ENCODE measurements at places on chromosomes 3 and 15. TPM values are rescaled to one million over a fixed set of nuclear protein-coding genes. Genes with fewer than 3 reads are reported as not detected.

DNA sequence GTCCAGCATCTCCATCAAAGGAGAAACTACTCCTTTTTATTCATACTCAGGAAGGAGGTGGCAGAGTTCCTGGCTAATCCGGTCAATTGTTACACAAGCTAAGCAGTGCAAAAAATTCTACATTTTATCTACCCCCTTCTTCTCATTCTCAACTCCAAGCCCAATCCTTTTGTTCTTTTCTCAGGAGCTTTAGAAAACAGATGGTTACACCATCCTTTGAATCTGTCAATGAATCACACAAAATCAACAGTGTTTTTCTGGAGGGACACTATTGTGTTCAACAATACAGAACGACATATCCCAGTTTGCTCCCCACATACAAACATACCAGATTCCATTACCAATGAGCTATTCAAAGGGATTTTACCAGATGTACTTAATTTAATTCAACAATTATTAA lies 362.1 kb downstream of the MAGI1 start:
- DNase-seq: no peak

GRCh38 chr15:69808756-69809155 lies 289.0 kb downstream of the TLE3 start:
- no peak for DNase-seq

DNA sequence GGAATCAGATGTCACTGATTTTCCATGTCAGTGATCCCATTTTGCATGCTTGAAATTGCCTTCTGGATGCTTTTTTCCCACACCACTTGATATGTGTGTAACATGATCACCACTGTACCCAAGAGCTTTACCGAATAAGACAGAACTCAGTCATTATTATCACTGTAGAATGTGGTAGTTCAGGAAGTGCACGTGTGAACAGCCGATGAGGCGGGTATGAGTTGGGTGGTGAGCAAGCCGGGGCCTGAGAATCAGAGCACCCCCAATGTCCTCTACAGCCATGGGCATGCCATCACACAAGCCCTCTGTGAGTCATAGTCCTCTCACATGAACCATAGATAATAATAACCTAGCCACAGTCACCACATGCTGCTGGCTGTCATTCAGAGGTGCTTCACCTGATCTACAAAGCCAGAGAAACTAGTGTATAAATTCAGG lies 470.8 kb downstream of the SOX2 start:
- DNase-seq: no peak

- DNase-seq: no peak
These were observed 44.7 kb downstream of the CEP70 start for GRCh38 chr3:138549179-138549977.

- no peak for DNase-seq
These were observed 24.6 kb upstream of the NFKBIZ start for GRCh38 chr3:101824702-101825101.

DNA sequence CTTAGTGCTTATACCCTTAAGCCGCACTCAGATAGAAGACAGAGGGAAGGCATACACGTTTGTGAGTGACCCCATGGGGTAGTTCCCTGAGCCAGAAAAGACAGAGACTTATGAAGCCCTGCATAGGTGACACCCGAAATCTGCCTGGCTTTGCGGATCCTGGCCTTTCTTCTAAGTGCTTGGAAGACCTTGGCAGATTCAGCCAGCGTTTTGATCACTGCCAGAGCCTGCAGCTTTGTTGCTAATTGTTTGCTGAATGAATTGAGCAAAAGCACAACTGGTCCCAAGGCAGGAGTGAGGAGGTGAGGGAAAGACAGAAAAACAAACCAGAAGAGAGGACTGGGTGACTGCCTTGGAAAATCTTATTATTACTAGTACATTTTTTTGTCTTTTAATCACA lies 168.3 kb upstream of the ICE2 start:
- no peak for DNase-seq

DNA sequence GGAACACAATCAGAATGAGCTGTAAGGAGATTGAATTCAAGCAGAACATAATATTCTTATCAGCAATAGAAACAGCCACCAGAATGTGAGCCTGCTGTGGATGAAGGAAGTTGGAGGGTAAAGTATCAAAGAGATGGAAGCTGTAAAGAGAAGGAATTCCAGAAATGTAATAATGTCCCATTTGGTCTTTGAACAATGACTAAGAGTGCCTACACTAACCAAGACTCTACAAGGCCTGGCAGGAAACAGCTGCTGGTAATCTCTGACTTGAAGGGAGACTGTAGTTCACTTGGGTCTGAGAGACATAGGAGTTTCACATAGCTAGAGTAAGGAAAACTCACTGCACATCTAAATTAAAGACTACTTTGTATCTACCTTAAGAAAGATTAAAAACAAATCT lies 1176.0 kb upstream of the ALCAM start:
- DNase-seq: no peak

- no peak for DNase-seq
These were observed 231.6 kb downstream of the CACNA2D3 start for GRCh38 chr3:54353946-54354345.

DNA sequence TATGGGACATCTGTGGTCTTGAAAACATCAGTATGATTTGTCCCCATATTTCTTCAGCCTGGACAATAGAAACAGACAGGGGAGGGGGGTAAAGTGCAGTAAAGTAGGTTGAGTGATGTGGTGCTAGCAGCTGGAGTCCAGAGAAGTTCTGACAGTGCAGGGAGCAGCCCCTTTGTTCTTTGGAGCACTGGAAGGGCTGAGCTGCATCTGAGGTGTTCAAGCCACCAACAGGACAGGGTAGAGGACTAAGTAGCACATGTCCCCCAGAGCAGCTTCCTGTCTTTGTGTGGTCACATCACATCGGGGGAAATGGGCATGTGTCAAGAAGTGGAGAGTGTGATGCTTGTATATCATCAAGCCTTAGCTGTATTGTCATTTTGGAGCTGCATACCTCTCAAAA lies 12.1 kb downstream of the MRPS22 start:
- DNase-seq: no peak

DNA sequence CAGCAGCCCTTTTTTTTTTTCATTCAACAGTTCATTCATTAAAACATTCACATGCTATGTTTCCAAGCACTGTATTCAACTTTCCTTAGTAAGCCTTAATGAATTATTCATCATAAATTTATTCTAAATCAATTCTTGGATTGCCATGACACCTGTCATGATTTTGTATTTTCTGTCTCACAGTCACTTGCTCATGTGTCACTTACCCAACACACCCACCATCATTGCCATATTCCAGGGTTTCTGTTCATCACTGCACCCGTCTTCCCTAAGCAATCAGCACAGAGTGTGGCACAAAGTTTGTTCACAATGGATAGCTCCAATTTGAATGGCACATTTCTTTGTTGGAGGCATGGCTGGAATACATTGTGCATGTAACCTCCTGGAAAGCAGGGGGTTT lies 27.2 kb downstream of the CPNE4 start:
- no peak for DNase-seq

DNA sequence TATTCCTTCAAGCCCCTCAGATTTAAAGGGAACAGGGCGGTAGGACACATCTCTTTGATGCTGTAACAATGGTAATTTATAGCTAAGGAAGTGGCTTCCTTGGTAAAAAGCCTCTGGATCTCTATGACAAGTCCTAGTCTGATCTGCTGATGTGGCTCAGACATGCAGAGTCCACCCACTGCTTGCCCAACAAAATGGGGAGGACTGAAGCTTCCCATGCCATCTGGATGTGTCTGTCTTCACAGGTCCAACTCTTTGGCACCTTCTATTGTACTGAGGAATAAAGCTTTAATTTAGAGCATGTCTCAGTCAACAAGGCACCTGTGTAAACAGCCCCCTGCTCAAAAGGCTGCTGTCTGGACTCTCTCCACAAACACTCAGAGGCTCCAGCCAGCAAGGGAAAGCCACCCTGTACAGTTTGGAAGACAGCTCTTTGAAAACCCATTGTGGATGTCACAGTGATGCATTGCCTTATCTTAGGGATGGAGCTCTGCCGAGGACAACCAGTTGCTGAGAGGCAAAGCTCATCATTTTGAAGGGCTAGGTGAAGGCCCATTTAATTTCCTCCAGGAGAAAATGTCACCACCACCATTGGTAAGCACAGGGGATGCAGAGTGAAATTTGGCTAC lies 348.6 kb upstream of the GRM7 start:
- no peak for DNase-seq

GRCh38 chr15:79003301-79003700 lies 58.5 kb upstream of the CTSH start:
- no peak for DNase-seq

- DNase-seq: no peak
These were observed 3.3 kb downstream of the CHL1 start for GRCh38 chr3:199835-200234.

DNA sequence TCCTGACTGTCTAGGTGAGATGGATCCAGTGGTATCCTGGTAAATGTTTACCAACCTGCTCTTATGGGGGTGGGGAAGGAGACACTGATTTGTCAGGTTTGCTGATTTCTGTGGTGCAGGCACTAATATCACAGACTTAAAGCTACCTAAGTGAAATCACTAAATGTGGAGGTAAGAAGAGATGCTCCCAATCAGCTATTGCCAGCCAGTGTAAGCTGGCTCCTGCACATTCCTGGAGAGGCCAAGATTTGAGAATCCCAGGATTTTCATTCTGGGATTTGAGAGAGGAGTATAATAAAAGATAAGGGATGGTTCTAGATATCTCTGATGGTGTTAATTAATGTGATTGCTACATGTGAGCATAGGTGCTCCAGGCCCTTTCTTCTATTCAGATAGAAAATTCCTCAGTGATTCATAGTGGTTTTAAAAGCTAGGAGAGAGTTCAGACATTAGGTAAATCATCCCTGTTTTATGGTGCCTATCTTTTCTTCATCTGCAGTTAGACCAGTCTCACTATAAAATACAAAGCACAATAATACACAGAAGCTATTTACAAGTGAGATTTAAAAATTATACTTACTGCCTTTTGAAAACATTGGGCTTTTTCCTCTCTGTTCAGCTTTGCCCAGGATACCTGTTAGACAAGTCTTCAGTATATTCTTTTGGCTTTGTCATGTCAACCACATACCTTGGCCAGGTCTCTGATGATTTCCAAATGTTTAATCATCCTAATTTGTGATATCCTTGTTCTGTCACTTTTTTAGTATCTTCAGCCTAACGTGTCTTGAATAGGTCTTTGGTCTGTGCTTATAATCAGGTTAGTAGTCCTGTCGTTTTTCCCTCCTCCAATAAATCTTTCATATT lies 90.9 kb downstream of the MBNL1 start:
- DNase-seq: no peak

DNA sequence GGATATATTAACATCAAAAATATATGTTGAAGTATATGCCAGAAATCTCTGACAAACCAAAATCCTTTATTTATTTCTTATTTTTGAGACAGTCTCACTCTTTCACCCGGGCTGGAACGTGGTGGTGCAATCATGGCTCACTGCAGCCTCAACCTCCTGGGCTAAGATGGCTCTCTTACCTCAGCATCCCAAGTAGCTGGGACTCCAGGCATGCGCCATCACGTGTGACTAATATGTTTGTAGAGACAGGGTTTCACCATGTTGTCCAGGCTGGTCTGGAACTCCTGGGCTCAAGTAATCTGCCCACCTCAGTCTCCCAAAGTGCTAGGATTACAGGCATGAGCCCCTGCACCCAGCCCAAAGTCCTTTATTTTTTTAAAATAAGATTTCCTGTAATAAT lies 11.9 kb downstream of the FAIM start:
- no peak for DNase-seq

GRCh38 chr15:71939981-71940588 lies 129.7 kb downstream of the NR2E3 start:
- no peak for DNase-seq

GRCh38 chr3:140922634-140923033 lies 19.0 kb upstream of the SLC25A36 start:
- DNase-seq: no peak

- no peak for DNase-seq
These were observed 58.1 kb downstream of the DNAH1 start for GRCh38 chr3:52374173-52374572.

GRCh38 chr3:77835921-77836320 lies 796.0 kb downstream of the ROBO2 start:
- DNase-seq: no peak

GRCh38 chr3:74515451-74515850 lies 99.0 kb downstream of the CNTN3 start:
- no peak for DNase-seq

DNA sequence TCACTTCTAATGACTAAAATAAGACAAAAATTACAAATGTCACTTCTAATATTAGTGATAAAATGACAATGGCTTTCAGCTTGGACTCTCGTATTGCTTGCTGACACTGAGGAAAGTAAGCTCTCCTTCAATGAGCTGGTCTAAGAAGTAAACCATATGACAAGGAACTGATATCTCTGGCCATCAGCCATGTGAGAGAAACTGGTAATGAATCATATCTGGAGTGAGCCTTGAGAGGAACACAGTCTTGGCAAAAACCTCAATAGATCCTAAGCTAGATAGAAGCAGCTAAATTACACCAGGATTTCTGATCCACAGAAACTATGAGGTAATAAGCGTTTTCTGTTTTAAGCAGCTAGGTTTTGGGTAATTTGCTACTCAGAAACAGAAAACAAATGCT lies 1575.1 kb downstream of the OTOL1 start:
- no peak for DNase-seq

- DNase-seq: no peak
These were observed 106.4 kb upstream of the TLE3 start for GRCh38 chr15:70203981-70204560.

- DNase-seq: no peak
These were observed 227.5 kb downstream of the MAGI1 start for GRCh38 chr3:65811086-65811761.

The CHRD gene
- polyA plus RNA-seq: 0.11 TPM

The EXD1 gene
- not detected for polyA plus RNA-seq

The GABRA5 gene
- 3.6 TPM for polyA plus RNA-seq

The TRIM59 gene
- 10.9 TPM for polyA plus RNA-seq

The MST1R gene
- 0.41 TPM for polyA plus RNA-seq

The SELENOS gene
- polyA plus RNA-seq: 79.9 TPM

The ARID3B gene
- 1.6 TPM for polyA plus RNA-seq

The ATP13A4 gene
- polyA plus RNA-seq: 0.04 TPM

The ARPP21 gene
- polyA plus RNA-seq: not detected

The HEMK1 gene
- polyA plus RNA-seq: 15.5 TPM

The HIGD2B gene
- not detected for polyA plus RNA-seq

The C3orf85 gene
- polyA plus RNA-seq: not detected

The MCTP2 gene
- 17.8 TPM for polyA plus RNA-seq

The PEX5L gene
- 0.48 TPM for polyA plus RNA-seq

The GP5 gene
- 0.10 TPM for polyA plus RNA-seq

The GLDN gene
- 0.17 TPM for polyA plus RNA-seq

Data from AG04450 (cell line).